ENCODE measurements at places on chromosomes 4 and X.

GRCh38 chr4:93396272-93396671, 432.3 kb upstream of the ATOH1 start:
- DNase-seq = peak; percentile 70

DNA sequence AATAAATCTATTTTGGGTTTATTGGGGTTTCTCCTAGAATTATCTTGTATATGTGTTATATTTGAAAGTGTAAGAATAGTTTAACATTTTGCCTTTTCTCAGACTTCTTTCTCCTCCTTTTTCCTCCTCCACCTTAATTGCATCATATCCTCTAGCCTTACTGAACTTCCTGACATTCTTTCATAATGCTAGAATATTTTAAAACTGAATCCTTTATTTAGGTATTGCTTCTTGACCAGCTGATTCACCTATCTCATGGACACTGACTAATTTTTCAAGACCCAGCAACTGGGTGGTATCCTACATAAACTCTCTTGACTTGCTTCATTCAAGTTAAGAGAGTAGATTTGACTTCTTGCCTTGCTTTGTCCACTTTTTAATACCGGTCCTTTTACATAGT, 1508.9 kb downstream of the STIM2 start:
- no peak for DNase-seq

DNA sequence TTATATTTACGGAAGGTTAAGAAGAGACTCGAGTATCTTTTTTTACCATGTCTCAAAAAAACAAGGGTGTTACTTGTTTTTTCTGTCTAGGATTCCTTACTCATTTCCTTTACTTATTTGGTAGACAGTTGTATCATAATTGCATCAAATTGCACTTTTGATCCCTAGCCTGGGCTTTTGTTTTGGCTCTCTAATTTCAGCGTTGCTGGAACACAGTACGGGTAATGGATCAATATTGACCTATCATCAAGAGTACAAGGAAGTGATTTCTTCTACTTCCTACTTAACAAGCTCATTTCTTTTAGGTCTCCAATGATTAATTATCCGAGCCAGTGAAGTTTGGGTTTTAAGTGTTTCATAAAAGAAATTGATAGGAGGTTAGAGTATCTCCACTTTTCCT, 16.8 kb downstream of the AIMP1 start:
- DNase-seq = no peak

DNA sequence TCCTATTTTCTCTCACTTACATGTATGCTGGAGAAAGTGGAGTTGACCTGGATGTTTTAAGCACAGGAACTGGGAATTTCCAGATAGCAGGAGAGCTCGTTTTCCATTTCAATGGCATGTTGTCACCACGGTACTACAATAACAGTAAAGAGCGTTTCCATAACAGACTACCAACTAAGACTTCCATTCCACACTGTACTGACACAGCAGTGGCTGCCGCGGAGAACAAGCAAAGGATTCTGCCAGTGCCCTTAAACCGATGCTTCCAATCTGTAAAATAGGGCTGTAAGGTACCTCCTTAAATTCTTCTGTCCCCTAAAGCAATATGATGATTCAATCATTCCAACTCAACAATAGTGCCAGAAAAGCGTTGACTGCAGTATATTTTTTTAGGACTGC, 143.9 kb downstream of the KLHL13 start:
- no peak for DNase-seq

DNA sequence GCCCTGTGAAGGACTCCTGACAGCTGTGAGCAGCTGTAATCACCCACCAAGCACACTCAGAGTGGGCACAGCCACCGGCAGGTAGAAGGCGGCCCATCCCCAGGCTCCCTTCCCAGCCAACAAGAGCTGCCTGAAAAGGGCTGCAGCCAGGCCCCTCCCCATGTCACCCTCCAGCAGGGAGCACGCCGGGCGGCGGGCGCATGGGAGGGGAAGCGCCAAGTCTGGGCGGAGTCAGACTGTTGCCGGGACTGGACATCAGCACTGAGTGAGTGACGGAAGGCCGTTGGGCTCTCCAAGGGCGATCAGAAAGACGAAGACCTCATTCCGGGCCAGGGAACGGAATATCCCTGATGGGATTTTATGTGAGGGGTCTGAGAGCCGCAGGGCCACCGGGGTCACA, 82.1 kb downstream of the PPP2R2C start:
- no peak for DNase-seq

DNA sequence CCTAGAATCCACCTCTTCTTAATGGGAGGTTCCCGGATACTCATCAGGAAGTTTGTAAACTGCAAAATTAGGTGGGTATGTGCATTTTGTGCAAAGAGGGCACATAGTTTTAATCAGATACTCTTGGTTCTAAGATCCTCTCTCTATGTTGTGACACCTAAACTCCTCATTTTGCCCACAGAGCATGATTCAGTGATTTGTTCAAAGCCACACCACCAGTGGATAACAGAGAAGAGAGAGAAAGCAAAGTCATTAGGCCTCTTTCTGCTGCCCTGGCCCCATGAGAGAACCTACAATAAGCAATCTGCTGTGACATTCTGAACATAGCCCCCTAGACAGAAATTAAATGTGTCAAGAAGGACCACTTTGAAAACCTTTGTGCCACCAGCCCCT, 72.3 kb upstream of the STIM2 start:
- DNase-seq = no peak

- no peak for DNase-seq
Observed at GRCh38 chrX:136468391-136469103, 19.2 kb upstream of the BRS3 start.

DNA sequence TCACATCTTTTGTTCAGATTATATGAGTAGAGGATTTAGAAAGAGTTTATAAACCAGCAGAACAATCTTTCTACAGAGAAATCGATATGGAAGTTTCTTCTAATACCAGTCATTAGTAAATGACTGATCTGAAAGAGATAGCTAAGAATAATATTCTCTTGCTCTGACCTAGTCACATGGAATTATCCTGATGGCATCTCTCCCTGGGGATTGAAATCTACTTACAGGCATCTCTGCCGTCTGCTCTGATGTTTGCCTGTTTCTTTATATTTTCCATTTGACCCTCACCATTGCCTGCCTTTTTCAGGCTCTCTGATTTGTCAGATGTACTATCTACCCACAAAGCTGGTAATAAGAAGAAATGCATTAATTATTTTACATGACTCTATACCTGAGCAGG, 1157.3 kb downstream of the PCDH7 start:
- no peak for DNase-seq

GRCh38 chr4:108703966-108704365, 53.6 kb downstream of the OSTC start:
- no peak for DNase-seq

- DNase-seq = no peak
Observed at GRCh38 chr4:148068065-148068911, 336.4 kb downstream of the ARHGAP10 start.

DNA sequence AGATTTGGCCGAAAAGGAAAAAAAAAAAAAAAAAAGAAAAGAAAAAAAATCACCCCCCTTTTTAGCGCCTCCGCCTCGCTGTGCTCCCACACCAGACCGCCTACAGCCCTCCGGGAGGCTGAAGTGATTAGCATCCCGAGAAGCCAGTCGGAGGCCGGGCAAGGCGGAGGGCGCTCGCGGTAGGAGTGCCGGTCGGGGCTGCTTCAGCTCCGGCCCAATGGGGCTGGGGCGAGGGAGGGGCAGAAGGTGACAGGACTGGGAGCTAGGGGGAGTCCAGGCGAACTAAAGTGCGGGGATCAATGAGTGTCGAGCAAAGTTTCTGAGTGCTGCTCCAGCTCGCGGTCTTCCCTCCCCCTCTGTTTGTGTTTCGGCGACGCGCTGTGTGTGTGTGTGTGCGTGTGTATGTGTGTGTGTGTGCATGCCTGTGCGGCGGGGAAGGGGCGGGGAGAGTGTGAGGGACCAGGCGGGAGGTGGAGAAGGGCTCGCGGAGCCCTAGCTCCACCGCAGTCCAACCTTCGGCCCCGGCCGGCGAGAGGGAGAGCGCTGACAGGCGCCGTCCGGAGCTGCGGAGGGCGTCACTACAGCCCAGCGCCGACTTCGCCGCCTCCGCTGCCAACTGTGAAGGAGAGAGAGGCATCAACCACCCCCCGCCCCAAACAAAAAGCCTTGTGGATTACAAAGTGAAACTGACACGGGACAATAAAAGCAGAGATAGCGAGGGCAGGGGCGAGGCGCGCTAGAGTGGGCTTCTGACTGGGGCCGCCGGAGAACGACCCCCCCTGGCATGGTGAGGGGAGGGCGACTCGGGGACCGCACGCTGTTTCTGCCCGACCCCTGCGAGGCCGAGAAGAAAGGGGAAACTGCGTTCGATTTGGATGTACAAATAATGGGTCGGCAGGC, at the start of gene FAT4:
Gene FAT4, plus strand, starts transcription at position 280 of the 900 bp plus-strand sequence. CDS start 1,457 bp downstream, outside the sequence.
- peak; percentile 99 for DNase-seq

DNA sequence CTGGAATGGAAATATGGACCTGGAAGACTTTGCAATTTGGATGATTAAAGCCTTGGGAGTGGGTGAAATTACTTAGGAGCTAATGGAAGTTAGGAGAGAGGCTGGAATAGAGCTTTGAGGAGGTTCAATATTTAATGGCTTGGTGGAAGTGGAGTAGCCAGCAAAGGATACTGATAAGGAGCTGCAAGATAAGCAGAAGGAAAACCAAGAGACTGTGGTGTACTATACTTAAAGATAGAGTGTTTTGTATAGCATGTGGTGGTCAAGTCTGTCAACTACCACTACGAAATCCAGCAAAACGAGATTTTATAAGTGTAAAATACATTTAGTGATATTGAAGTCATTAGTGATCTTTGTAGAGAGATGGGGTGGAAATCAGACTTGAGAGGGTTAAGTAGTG, 54.0 kb upstream of the TMLHE start:
- DNase-seq = no peak

- no peak for DNase-seq
Observed at GRCh38 chr4:26909369-26909768, 48.7 kb downstream of the STIM2 start.

- DNase-seq = no peak
Observed at GRCh38 chrX:519741-520140, 110.8 kb upstream of the SHOX start.
